ENCODE measurements at places on chromosomes 13 and 19. TPM values are rescaled to one million over a fixed set of nuclear protein-coding genes. Genes with fewer than 3 reads are reported as not detected.
A peak's percentile ranks its signal among the peaks of the same experiment; 100 is the strongest.

Gene ZNF583
- 4.3 TPM for total RNA-seq

GRCh38 chr19:14363183-14364097 is 17.8 kb upstream of the ADGRE5 start:
- peak; percentile 30 for DNase-seq

DNA sequence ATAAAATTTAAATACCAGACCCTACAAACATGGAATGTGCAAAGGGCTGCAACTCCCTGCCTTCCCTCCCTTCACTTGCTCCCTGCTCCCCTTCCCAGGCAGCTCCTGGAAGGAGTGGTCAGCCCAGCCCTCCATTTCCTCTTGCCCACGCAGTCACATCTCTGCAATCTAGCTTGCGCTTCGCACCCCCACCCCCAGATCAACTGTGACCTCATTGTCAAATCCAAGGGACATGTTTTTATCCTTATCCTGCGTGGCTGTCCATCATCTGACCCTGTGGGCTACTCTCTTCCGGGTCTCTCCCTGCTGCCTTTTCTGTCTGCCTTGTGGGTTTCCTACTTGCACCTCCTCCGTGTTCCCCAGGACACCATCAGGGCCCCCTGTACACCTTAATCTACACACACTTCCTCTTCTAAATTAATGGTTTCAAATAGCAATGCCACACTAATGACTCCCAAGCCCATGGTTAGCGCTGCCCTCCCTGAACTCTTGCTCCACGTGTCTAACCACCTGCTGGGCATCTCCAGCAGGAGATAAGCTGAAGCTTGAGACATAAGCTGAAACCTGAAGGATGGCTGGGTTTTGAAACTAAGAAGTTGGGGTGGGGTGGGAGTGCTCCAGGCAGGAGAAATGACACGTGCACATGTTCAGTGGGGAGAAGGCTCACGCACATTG is 118.3 kb downstream of the USP12 start:
- no peak for DNase-seq

DNA sequence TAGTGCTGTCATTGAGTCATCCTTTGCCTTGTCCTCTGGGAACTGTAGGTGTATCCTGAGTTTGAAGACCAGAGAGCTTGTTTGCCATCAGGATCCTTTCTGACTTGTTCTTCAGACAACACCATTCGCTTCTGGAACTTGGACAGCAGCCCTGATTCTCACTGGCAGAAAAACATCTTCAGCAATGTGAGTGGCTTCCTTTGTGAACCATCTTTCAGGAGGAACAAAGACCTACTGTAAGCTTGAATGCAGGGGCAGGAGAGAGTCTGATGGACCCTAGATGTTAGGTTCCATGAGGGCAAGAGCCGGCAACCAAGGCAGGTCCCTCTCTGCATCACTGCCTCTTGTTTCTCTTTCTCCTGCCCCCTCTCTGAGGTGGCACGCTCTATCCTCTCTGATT is 26.7 kb downstream of the WDR62 start:
- DNase-seq: no peak

- DNase-seq: no peak
Measured at GRCh38 chr13:39245688-39246087, 207.4 kb downstream of the NHLRC3 start.

DNA sequence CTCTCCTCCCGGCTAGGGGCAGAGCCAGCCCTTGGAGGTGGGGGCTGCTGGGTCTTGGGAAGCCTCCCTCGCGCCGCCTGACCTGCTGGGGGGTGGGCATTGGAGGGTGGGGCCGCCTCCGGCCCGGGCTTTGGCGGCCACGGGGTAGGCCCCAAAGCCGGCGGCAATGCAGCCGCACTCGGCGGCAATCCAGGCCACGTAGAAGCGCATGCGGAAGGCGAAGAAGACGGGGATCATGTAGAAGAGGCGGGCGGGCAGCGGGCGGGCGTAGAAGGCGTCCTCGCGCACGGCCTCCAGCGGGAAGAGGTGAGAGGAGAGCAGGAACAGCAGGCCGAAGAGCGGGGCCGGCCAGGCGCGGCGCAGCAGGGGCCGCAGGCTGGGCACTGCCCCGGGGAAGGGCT is 7.7 kb upstream of the TMC4 start:
- DNase-seq: no peak

Data from HFFc6 (cell line).